ENCODE measurements at places on chromosomes 4 and X. TPM values are rescaled to one million over a fixed set of nuclear protein-coding genes. Genes with fewer than 3 reads are reported as not detected.

Gene MAGEA4
- not detected for total RNA-seq

DNA sequence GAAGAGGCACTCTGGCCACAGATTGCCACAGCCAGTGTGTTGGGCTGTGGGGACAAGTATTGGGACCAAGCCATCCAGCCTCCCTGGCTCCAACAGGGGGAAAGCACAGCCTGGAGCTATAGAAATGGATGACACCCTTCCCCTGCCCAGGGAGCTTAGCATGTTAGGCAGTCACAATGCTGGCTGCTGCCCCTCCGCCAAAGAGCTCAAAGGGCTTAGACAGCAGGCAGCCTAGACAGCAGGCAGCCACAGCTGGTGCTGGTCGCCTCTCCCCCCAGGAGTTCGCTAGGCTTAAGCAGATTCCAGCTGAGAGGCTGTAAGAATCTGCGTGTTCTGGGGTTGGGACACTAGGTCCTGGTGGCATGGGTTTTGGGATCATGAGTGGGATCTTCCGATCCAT, 94.5 kb upstream of the MXRA5 start:
- DNase-seq, result no peak

- DNase-seq, result peak; percentile 28
Observed at GRCh38 chrX:124736553-124737270, 390.3 kb downstream of the SH2D1A start.

GRCh38 chrX:21840193-21840545, 752 bp downstream of the MBTPS2 start:
- DNase-seq, result no peak

Gene OCIAD2
- total RNA-seq, result 85.1 TPM
